CD4-positive, alpha-beta memory T cell (primary cell): ENCODE measurements at places on chromosomes 3 and 15.

GRCh38 chr3:44128057-44128775 lies 113.5 kb upstream of the TOPAZ1 start:
- no peaks in the 10 kb centered on the region for H3K27me3 ChIP-seq
- no peak overlapping the region for H3K4me3 ChIP-seq
- H3K27ac ChIP-seq = no peak overlapping the region
- no peaks in the 10 kb centered on the region for H3K4me1 ChIP-seq

- H3K4me3 ChIP-seq = no peak overlapping the region
- H3K36me3 ChIP-seq = no peaks in the 10 kb centered on the region
- no peak for DNase-seq
- H3K4me1 ChIP-seq = peaks cover 18% of the 10 kb centered on the region
Observed at GRCh38 chr3:32376115-32376514, 15.5 kb upstream of the CMTM7 start.

DNA sequence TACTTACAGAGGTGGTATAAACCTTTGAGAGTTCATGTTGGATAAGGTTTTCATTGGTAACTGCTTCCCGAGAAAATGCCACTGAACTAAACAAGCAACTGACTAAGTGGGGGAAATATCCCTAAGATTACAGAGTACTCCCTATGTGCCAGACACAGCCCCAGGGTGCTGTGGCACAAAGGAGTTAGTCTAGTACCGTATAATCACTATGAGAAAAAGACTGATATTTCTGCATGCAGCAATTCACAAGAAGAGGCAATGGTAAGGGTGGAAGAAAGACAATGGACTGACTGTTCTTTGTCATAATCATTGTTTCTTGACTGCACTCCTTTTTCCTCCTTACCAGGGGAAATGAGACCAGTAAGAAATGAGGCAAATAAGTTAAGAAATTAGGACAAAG lies 20.0 kb upstream of the SLC25A26 start:
- no peak overlapping the region for H3K27ac ChIP-seq
- H3K4me3 ChIP-seq = no peak overlapping the region
- no peak for DNase-seq
- H3K4me1 ChIP-seq = no peaks in the 10 kb centered on the region

GRCh38 chr3:168248383-168249204 lies 152.9 kb upstream of the GOLIM4 start:
- H3K36me3 ChIP-seq = no peaks in the 10 kb centered on the region
- no peaks in the 10 kb centered on the region for H3K4me1 ChIP-seq
- H3K4me3 ChIP-seq = no peak overlapping the region
- H3K27me3 ChIP-seq = no peaks in the 10 kb centered on the region
- DNase-seq = no peak

DNA sequence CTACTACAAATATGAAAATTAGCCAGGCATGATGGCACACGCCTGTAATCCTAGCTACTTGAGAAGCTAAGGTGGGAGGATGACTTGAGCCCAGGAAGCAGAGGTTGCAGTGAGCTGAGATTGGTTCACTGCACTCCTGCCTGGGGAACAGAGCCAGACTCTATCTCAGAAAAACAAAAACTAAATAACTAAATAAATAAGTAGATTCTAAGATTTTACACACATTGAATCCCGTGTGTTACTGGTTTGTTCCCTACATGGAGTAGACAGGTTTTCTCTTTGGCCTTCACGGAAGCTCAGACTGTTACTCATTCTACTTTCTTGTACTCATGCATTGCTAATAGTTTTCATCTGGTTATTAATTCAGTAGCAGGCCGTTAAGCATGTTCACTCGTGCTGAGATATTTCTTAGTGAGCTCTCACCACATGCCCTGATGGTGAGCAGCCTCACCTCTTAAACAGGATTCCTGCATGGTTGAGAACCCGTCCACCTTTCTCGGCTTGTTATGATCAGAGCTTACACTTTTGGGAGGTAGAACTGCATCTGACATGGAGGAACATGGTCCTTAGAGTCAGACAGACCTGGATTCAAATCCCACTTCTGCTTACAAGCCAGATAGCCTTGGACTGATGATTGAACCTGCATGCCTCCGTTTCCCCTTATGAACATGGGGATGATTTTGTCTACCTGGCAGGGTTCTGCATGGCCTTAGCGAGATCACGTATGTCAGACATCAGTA lies 49.1 kb downstream of the CMTM7 start:
- no peak for DNase-seq
- no peak overlapping the region for H3K27ac ChIP-seq
- H3K36me3 ChIP-seq = no peaks in the 10 kb centered on the region

GRCh38 chr15:81747482-81747881 lies 298.3 kb downstream of the MEX3B start:
- H3K4me1 ChIP-seq = no peaks in the 10 kb centered on the region
- H3K4me3 ChIP-seq = no peak overlapping the region
- H3K36me3 ChIP-seq = no peaks in the 10 kb centered on the region
- no peak overlapping the region for H3K27ac ChIP-seq

- peak overlapping the region; percentile 98 for H3K4me3 ChIP-seq
- peaks cover 27% of the 10 kb centered on the region for H3K4me1 ChIP-seq
- no peaks in the 10 kb centered on the region for H3K27me3 ChIP-seq
- DNase-seq = no peak
- H3K36me3 ChIP-seq = peaks cover 19% of the 10 kb centered on the region
Observed at GRCh38 chr3:131501949-131502348, 822 bp downstream of the MRPL3 start.

DNA sequence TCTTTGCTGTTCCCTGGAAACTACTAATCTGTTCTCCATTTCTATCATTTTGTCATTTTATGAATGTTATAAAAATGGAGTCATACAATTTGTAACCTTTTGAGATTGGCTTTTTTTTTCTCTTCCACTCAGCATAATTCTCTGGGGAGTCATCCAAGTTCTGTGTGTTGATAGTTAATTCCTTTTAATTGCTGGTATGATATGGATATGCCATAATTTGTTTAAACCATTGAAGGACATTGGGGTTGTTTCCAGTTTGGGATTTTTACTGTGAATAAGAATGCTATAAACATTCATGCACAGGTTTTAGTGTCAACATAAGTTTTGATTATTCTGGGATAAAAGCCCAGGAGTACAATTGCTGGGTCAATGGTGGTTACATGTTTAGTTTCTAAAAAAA lies 279.4 kb downstream of the WNT5A start:
- no peak overlapping the region for H3K4me3 ChIP-seq
- H3K27ac ChIP-seq = no peak overlapping the region
- H3K27me3 ChIP-seq = no peaks in the 10 kb centered on the region

GRCh38 chr3:9420850-9421549 lies 23.6 kb downstream of the SETD5 start:
- peaks cover 26% of the 10 kb centered on the region for H3K4me1 ChIP-seq
- H3K4me3 ChIP-seq = no peak overlapping the region
- H3K27ac ChIP-seq = no peak overlapping the region
- DNase-seq = no peak

DNA sequence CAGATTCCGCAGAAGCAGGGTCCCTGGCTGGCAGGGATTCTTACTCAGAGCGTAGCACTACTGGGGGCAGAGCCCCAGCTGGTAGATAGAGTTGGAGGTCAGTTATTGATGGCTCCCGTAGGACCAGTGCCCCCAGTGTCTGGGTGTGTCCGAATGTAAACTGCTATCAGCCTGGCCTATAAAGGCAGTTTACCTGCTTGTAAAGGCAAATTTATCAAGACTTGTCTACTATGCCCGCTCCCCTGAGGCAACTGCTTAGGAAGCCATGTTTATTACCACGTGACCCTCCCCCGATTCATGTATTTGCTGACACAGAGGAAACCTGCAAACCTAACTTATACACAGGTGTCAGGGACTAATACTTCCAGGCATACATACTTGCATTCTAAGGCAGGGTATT lies 607 bp upstream of the PPP1R14D start:
- no peak overlapping the region for H3K4me3 ChIP-seq
- no peak overlapping the region for H3K27ac ChIP-seq
- no peaks in the 10 kb centered on the region for H3K36me3 ChIP-seq
- H3K4me1 ChIP-seq = no peaks in the 10 kb centered on the region
- no peaks in the 10 kb centered on the region for H3K27me3 ChIP-seq

- H3K27ac ChIP-seq = no peak overlapping the region
- DNase-seq = no peak
- H3K36me3 ChIP-seq = no peaks in the 10 kb centered on the region
- H3K27me3 ChIP-seq = no peaks in the 10 kb centered on the region
Observed at GRCh38 chr15:62545467-62546227, 380.6 kb upstream of the C2CD4B start.
